ENCODE measurements at places on chromosomes 7 and 10. TPM values are rescaled to one million over a fixed set of nuclear protein-coding genes. Genes with fewer than 3 reads are reported as not detected.

Gene CCDC7
- total RNA-seq, result 13.1 TPM

Gene PRRT4
- total RNA-seq, result not detected

Gene PTN
- total RNA-seq, result 35.4 TPM

Gene SLC16A9
- 0.33 TPM for total RNA-seq

Gene HABP2
- not detected for total RNA-seq

Gene TSC22D4
- total RNA-seq, result 35.6 TPM

Gene CNPY1
- total RNA-seq, result not detected

Gene UBTD1
- total RNA-seq, result 17.2 TPM

Gene MSS51
- 1.8 TPM for total RNA-seq

Gene CFAP70
- 1.7 TPM for total RNA-seq

Gene HTR7
- total RNA-seq, result 0.83 TPM

Gene MYPN
- total RNA-seq, result 0.33 TPM

Gene PDGFA
- 2.5 TPM for total RNA-seq

Gene PAX4
- total RNA-seq, result not detected

Gene AKR1E2
- 17.0 TPM for total RNA-seq

Gene OR2A5
- not detected for total RNA-seq

Gene CALN1
- not detected for total RNA-seq

Gene RHOBTB1
- total RNA-seq, result 16.0 TPM

Gene EFCAB10
- total RNA-seq, result not detected

Gene LEP
- total RNA-seq, result not detected

Gene SPDYE11
- total RNA-seq, result under 0.01 TPM

All from smooth muscle cell of trachea (primary cell).